ENCODE measurements at places on chromosomes 11 and 22.

DNA sequence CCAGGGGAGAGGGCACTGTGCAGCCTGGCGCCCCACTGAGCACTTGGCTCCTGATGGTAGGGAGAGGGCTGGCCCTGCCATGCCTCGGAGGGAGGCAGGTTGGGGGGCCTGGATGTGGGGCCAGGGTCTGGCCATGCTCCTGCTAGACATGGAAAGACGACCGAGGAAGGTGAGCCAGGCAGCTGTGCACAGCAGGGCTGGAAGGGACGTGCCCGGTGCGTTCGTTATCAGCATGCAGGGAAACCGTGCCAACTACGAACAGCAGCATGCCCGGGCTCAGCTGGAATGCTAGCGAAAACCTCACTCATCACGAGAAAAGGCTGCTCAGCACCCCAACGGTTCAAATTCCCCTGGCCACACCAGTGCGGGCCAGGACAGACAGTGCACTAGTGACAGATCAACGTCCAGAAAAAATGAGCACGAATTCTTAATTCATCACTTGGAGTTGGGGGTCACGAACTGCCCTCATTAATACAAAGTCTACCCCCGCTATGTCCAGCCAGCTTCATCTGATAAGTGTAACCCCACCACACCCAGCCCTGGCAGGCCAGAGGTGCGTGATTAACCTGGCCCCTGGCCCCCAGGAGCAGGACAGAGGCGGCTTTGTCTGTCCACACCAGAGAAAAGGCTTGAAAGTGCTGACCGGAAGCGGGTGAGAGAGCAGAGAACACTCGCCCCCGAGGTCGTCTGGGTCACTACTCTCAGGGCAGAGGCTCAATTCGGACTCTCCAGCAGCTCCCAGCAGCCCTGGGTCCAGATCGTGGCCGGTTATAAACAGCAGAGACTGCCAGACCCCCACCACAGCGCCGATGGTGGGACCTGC is 84.2 kb downstream of the CELSR1 start:
- DNase-seq: no peak

- peak; percentile 94 for DNase-seq
These were observed 4.6 kb downstream of the AP5B1 start for GRCh38 chr11:65776196-65776595.

DNA sequence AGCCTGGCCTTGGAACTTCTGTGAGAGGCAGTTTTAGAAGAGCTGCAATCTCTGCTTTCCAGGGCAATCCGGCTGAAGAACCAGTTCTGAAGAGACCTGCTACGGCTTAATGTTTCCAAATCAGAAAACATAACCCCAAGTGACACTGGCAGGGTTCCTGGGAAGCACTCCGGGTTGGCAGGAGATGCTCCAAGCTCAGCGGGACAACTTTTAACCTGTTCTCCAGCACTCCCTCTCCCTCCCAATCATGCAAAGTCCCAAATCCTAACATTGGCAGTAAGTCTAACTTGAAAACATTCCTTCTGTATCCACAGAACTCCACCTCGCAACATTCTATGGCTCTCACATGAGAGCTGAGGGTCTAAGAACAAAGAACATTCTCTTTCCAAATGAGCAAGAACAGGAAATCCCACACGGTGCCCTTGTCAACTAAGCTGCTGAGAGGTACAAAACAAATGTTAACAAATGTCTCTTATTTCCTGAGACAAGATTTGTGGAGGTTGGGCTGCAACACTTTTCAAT is 48.5 kb upstream of the MN1 start:
- no peak for DNase-seq

DNA sequence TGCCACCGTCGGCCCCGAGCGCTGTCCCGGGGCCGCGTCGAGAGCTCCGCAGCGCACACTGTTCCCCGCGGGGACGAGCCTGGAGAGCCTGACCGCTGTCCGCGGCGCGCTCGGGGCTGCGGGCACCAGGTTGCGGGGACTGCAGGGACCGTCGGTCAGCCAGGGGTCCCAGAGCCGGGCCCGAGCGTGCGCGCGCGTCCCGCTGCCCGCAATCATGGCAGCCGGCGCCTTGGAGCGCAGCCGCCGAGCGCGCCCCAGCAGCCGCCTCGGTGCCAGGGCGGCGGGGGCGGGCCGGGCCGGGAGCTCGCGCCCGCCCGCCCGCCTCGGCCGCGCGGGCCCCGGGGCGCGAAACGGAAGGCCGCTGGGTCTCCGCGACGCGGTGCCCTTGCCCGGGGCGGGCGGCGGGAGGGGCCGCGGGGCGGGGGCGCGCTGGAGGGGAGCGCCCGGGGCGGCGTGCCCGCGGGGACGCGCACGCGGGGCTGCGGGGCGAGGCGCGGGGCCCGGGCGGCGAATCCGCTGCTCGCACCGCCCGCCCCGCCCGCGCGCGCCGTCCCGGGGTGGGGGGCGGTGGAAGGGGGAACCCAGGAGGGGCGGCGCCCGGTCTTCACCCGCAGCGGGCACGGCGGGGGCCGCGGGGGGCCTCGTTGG is 79.4 kb upstream of the PPARA start:
- DNase-seq: peak; percentile 72

- DNase-seq: no peak
These were observed 13.6 kb upstream of the RANBP1 start for GRCh38 chr22:20102203-20102780.

DNA sequence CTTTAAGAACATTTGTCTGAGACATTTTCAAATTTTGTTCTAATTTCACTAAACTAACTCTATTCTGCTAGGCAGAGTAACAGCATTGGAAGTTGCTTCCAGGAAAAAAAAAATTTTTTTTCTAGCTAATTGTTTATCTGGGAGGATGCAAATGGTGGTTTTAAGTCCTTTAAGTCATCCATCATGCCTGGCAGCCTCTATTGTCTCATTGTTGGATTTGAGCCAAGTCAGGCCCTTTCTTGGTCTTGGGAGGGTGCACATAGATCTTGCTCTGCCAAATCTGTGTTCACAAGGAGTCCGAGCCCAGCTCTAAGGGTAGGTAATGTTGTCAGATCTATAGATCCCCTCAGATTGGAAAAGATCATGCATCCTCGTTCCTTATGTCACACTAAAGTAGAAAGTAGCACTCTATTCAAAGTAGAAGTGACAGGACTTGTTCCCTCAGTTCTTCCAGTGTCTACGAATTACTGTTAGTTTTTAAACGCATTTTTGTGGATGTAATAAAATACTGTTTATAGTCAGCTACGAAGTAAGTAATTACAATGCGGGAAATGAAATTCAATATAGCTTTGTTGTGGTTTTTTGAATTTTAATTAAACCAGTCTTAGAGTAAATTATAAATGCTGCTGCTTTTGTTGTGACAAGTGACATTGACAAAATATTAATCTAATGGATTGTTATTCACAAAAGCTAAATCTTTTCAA is 166.0 kb upstream of the RASSF10 start:
- no peak for DNase-seq

GRCh38 chr11:9745411-9746211 is 81.7 kb downstream of the SWAP70 start:
- peak; percentile 30 for DNase-seq

GRCh38 chr11:104199053-104199452 is 35.1 kb upstream of the PDGFD start:
- no peak for DNase-seq

DNA sequence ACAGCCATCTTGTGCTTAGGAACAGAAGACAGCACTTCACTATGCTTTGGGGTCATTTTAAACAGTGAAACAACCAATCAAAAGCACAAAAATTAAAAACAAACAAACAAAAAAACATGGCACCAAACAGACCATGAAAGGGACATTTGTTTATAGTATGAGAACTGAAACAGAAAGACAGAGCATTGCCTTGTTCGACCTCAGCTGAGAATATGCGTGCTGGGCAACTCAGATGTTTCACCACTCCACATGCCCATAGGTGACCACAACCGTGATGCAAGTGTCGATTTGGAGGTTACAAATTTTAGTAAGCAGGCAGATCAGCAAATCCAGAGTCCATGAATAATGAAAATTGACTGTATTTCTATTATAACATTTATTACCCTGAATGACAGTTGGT is 30.0 kb downstream of the NNMT start:
- no peak for DNase-seq

- DNase-seq: no peak
These were observed 35.7 kb downstream of the LRRC32 start for GRCh38 chr11:76634886-76635285.

GRCh38 chr11:85027346-85027745 is 599.8 kb downstream of the DLG2 start:
- no peak for DNase-seq

DNA sequence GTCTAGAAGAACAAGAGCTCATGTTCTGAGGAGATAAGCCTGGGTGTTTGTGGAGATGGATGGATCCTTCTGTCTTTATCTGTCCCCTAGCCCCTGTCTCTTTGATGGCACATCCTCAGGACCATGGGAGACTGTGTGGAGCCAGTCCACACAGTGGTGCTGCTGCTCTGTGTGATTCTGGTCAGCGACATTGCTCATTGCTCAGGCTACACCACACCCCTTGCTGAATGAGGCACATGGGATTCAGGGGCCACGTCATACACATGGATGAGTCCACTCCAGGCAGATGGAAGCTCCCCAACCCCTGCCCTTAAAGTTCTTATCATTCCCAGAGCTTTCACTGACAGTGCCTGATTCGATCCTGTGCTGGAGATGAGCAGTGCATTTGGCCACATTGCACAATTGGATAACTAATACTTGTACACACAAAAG is 222.2 kb downstream of the NAV2 start:
- DNase-seq: no peak

DNA sequence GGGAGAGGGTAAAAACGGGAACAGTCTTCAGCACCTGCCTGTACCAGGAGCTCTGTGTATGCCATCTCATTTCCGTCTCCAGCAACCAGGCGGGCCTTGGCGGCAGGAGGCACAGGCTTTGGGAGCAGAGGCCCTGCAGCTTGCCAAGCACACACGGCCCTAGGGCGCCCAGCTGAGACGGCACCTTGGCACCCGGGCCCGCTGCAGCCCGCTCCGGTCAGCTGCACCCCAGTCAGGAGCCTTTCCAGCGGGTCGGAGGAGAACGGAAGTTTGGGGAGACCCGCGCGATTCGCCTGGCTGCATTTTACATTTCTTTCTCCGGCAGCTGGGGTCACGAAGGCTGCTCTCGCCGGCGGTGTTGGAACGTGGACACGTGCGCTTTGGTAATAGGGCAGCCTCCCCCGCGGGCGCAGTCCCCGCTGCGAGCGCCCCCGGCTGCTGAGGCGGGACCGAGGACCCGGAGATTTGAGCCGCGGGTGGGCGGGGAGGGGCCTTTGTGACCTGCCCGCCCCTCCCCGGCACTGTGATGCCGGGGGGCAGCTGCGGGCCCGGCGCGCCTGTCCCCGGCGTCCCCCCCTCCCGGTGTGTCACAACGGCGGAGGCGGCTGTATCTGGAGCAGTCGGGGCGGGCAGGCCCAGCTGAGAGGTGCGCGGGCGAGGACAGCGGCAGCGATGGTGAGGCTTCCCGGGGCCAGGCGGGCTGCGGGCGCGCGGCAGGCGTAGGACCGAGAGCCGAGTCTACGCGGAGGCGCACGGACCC is at the start of gene TUBA8:
TSS of gene TUBA8 (plus strand) at position 616 of the 760 bp plus-strand sequence. CDS start at position 673, 57 bp downstream.
- peak; percentile 40 for DNase-seq

- no peak for DNase-seq
These were observed 15.9 kb upstream of the LRRC32 start for GRCh38 chr11:76686261-76687079.

DNA sequence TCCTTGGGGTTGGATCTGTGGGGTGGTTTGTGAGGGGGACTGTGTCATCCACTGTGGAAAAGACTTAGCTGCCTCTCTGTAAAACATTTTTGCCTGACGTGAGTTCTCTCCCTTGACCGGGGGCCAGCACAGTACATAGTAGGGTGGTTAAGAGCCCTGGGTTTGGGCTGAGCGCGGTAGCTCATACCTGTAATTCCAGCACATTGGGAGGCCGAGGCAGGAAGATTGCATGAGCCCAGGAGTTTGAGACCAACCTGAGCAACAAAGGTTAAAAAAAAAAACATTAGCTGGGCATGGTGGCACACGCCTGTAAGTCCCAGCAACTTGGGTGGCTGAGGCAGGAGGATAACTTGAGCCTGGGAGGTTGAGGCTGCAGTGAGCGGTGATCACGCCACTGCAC is 74.7 kb upstream of the WNT7B start:
- DNase-seq: no peak

GRCh38 chr11:125425601-125426000 is 70.5 kb downstream of the FEZ1 start:
- no peak for DNase-seq

DNA sequence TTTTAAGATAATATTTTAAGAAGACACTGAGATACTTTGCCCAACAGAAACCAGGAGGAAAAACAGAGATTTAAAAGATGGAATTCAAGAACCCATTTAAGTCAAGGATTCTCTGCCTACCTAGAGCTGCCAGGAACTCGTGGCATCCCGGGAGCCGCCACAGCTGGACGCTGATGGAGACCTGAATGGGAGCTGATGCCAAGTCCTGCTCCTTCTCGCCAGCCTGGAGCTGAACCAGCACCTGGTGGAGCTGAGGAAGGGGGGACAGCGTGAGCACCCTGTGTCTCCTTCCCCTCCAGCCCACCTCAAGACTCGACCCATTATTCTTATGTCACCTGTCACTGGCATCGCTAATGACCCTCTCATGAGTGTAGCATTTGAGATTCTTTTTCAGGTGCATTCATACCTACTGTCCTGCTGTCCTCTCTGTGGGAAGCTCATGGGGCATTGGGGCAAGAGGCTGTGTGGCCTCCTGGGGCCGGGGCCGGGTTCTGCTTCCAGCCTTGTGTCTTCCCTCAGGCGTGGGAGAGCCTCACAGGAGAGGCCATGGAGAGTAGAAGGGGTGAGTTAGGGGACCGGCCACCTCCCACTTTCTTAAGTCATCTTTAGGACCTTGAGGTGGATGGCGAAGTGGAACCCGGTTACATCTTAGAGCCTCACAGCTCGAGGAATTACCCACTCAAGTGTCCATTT is 70.8 kb upstream of the PITPNB start:
- no peak for DNase-seq

DNA sequence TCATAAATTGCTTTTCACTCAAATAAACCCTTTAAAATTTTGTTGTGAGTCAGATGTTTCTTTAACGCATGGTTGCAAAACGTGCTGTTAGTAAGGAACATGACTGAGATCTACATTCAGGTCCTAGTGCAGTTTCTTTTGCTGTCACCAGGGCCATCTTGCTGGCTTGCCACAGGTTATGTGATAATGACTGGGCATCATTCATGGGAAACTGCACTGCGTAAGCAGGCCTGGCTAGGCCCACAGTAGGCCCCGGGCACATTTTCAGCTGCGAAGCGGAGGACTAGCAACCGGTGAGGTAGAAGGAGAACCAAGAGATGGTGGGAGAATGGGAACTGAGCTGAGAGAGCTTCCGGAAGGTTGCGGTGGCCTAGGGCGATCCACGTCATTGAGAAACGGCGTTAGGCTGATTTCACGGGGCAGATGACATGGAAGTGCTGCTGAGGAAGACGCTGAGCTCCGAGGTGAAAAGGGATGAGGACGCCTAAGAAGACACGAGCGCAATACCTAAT is 3.2 kb upstream of the KLHDC7B start:
- DNase-seq: peak; percentile 97

- peak; percentile 77 for DNase-seq
These were observed 30.8 kb upstream of the SORL1 start for GRCh38 chr11:121421149-121421901.

DNA sequence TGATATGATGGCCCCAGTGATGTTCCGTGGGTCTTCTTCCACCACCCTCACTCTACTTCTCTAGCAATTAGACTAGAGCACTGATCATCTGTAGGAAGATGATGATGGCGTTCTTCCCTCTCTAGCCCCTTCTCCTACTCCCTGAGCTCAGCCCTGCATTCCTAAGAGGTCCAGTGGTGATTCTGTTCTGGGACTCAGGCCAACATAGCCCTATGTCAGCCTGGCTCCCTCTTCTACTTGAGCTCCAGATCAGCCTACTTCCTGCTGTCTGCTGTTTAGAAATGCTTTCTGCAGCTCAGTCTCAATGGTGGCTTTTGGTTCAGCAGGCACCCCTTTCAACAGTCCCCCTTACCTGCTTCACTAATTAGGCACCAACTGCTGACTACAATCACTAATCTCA is 86.1 kb upstream of the ZBED5 start:
- DNase-seq: no peak

GRCh38 chr11:106988151-106989077 is 29.9 kb downstream of the GUCY1A2 start:
- DNase-seq: peak; percentile 6
